ENCODE measurements at places on chromosomes 3 and 15. TPM values are rescaled to one million over a fixed set of nuclear protein-coding genes. Genes with fewer than 3 reads are reported as not detected.

The KNG1 gene
- total RNA-seq = not detected

The STRA6 gene
- not detected for total RNA-seq

The TMEM158 gene
- 3.4 TPM for total RNA-seq

The CA12 gene
- total RNA-seq = 32.3 TPM

The CFAP92 gene
- total RNA-seq = 0.28 TPM

The GOLGA8K gene
- 0.14 TPM for total RNA-seq

The MYRIP gene
- not detected for total RNA-seq

The NANOGP8 gene
- not detected for total RNA-seq

The PSTPIP1 gene
- 7.1 TPM for total RNA-seq

All from foreskin keratinocyte (primary cell).